ENCODE measurements at places on chromosomes 7 and 10.

GRCh38 chr7:118325450-118325808 lies 100.9 kb downstream of the ANKRD7 start:
- no peak for DNase-seq

GRCh38 chr7:32583791-32584190 lies 88.5 kb downstream of the AVL9 start:
- no peak for DNase-seq

GRCh38 chr10:103667356-103667755 lies 173.9 kb downstream of the NEURL1 start:
- DNase-seq = no peak

GRCh38 chr10:91596825-91597196 lies 36.1 kb downstream of the PPP1R3C start:
- no peak for DNase-seq

DNA sequence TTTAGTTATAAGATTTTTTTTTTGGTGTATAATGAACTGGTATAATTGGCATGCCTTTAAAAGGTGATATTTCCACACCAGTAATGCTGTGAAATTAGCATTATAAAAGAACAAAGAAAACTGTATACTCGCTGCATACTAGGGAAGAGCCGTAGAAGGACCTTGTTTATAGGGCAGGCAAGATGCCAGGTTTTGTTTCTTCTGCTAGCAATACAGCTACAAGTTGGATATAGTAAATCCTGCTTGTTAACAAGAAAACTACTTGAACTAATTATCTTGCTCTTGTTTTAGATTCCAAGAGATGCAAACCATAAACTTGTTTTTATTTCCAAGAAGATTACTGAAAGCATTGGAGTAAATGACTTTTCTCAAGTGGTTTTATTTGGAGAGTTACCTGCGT lies 1.9 kb downstream of the DNAH11 start:
- no peak for DNase-seq

DNA sequence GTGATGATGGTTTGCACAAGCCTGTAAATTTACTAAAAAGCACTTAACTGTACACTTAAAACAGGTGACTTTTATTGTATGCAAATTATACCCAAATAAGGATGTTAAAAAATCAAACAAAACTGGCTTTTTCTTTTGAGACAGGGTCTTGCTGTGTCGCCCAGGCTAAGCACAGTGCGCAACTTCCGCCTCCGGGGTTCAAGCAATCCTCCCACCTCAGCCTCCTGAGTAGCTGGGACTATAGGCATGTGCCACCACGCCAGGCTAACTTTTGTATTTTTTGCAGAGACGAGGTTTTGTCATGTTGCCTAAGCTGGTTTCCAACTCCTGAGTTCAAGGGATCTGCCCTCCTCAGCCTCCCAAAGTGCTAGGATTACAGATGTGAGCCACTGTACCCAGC lies 77.7 kb downstream of the DNAJC1 start:
- no peak for DNase-seq

DNA sequence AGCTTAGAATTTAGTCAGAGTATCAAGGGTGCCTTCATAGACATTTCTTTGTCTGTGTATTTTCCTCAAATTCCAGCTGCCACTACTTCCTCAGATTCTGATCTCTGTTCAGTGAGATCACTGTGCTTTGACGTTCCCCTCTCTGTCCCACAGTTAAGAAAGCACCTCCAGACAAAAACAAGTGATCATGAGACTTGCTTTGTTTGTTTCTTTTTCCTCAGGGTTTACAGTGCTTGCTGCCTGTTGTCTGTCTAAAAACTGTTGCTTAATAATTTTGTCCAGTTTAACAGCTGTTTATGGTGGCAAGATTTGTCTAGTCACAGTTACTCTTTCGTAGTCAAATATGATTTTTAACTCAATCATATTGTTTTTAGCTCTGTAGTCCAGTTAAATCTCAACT lies 29.1 kb downstream of the TRUB1 start:
- no peak for DNase-seq

- DNase-seq = no peak
These were observed 237.3 kb upstream of the ZMIZ1 start for GRCh38 chr10:78831461-78831860.

GRCh38 chr7:149370790-149371189 lies 90.1 kb downstream of the ZNF777 start:
- DNase-seq = no peak

- no peak for DNase-seq
These were observed 43.0 kb upstream of the RPA3 start for GRCh38 chr7:7761340-7761973.

- DNase-seq = no peak
These were observed 634 bp upstream of the HDAC9 start for GRCh38 chr7:18494821-18495408.

DNA sequence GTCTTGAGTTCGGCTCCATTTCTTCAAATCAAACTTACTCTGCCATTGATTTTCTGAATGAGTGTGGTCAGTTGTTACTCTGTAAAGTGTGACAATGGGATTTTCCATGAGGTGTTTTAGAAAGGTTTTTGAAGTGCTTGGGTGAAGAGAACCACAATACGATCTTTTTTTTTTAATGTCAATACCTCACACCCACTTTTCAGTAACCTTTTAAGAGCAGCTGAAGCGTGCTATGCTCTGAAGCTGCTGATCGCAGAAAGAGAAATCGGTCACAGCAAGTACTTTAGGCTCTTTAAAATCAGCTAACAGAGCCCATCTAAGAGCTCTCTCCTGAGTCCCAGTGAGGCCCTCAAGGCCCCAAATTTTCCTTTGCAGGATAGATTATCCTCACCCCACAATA lies 34.4 kb upstream of the YAE1 start:
- no peak for DNase-seq

GRCh38 chr7:149727053-149727898 lies 46.1 kb downstream of the ZNF467 start:
- no peak for DNase-seq

Data from anterior cingulate cortex (tissue), 58 donors.